ENCODE measurements at places on chromosomes 1 and 21.

DNA sequence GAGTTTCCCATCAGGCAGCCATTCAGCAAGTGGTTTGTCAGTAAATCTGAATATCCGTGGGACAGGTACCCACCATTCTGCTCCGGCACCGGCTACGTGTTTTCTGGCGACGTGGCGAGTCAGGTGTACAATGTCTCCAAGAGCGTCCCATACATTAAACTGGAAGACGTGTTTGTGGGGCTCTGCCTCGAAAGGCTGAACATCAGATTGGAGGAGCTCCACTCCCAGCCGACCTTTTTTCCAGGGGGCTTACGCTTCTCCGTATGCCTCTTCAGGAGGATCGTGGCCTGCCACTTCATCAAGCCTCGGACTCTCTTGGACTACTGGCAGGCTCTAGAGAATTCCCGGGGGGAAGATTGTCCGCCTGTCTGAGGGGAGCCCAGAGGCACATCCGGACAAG is 48.4 kb downstream of the B3GALT5 start:
- DNase-seq = no peak

- no peak for DNase-seq
These were observed 96.6 kb downstream of the FGGY start for GRCh38 chr1:59393211-59394180.

DNA sequence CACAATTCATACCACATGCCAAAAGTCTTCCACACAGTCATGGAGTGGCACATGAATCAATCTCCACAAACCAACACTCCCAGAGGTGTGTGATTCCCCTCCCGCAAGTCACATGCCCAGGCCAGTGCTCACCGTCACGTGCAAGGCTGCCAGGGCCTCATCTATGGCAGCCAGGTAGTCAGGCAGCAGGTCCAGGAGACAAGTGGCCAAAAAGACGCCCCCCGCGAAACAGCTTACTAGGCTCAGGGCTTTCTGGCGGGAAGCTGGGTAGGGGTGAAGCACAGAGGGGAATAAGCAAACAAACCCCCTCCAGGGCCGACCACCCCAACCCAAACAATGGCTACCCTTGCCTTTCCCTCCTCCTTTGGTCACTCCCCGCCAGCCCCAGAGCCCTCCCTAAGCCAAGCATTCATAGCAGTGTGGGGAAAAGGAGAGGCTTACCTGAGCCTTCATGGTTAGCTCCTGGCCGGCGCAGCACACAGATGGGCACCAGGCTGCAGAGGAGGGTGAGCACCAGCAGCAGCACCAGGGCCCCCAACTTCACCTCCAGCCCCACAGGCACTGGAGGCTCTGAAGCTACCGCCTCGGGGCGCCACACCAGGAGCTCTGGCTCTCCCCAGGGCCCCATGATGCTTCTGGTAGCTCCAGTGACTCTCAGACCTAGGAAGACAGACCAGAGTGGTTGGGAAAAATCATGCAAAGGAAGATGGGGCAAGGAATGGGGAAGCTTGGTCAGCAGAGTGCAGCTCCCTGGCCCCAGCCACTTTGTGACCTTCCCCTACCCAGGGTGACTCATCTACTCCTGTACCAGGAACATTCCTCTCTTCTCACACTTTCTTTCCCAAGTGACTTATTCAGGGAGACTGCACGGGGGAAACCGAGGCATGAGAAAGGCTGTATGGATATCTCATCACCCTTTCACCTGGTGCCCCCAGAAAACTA is 978 bp downstream of the SLC39A1 start:
- no peak for DNase-seq

DNA sequence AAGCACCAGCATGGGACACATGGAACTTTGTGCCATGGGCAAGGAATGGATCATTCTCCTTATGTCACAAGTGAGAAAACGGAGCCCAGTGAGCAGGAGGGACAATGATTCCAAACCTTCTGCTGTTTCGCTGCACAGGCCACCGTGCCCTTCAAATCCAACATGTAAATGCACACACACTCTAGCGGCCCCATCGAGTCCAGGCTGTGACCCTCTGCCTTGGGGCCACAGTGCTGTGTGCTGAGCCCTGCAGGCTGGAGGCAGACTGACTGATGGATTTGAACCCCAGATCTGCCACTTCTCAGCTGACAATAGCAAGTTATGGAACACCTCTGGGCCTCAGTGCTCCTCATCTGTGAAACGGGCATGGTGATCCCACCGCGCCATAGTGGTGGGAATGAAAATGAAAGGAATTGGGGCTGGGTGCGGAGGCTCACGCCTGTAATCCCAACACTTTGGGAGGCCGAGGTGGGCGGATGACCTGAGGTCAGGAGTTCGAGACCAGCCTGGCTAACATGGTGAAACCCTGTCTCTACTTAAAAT is 63.6 kb downstream of the ALPL start:
- no peak for DNase-seq

DNA sequence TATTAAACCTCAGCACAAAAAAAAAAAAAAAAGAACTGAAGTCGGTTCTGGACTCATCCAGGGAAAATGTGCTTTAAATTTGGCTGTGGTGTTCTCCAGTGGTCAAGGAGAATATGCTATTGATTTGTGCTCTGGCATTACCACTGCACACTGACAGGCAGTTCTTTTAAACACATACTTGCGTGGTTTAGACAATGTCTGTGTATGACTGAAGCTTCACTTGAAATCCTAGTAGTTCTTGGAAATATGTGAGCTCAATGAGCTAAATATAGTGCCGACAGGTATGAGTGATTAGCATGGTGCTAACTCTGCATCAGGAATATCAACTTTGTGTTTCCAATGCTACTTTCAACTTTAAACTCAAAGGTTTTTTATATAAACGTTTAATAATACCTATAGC is 415.6 kb downstream of the SMYD3 start:
- DNase-seq = no peak

- DNase-seq = no peak
These were observed 23.3 kb downstream of the ZBTB17 start for GRCh38 chr1:15952317-15953258.

- DNase-seq = no peak
These were observed 1.9 kb downstream of the RUSC1 start for GRCh38 chr1:155322571-155322952.

- no peak for DNase-seq
These were observed 9.3 kb upstream of the S100A10 start for GRCh38 chr1:152002960-152003359.

GRCh38 chr1:114595602-114596001 is 14.2 kb upstream of the BCAS2 start:
- DNase-seq = no peak

DNA sequence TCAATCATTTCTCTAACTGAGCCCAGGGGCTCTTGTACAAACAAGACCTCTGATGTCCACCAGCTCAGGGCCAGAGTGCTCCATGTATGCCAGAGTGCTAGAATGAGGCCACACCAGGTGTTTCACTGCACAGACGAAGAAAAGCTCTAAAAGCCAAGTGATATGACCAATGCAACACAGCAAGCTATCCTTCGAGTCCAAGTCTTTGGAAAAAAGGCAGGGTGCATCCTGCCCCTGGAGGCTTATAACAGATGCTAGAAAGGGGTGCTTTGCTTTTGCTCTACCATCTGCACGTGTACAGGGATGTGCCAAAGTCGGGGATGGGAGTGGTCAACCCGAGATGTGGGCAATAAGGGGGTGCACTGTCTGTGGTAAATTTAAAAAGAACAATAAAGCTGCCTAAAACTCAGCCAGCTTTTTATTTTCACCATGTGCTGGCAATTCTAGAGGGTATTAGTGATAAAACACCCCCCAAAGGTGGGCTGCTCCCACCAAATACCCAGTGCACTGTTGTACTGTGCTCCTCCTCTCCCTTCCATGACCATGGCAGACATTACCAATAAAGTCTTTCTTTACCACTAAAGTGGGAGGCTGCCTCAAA is 32.1 kb downstream of the SMIM12 start:
- DNase-seq = no peak

DNA sequence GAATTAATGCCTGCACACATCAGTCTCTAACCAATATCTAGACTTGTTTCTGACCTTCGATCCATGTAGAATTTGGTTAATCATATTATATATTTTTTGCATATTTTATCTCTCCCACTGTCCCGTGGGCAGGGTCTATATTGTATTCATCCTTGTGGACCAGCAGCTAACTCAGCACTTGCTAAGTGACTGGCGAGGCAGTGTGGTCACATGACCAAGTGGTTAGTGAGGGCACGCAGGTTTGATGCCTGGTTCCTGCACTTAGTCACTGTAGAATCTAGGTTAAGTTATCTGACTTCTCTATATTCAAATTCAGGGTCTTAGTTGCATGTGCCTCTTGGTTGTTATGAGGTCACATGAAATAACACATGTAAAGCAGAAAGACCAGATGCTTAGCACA is 120.5 kb downstream of the UBE2U start:
- DNase-seq = no peak

DNA sequence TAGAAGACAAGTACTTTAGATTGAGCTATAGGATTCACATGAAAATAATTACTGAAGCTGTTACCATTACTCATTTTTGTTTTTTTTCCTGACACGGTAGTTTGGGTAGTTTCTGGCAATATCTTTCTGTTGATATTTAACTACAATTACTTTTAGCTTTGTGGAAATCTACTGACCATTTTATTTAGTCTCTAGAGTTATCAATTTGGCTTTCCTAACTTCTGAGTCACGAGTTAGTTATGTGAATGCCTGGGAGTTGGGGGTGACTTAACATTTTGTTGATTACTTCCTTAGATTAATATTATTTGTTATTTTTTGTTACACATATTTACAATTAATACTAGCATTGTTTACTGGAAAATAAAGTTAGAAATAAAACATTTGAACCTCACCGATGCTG is 160.6 kb downstream of the HMCN1 start:
- DNase-seq = no peak

GRCh38 chr1:3925256-3925655 is 25.2 kb upstream of the C1orf174 start:
- DNase-seq = no peak

GRCh38 chr1:33086384-33086850 is 5.5 kb downstream of the AZIN2 start:
- no peak for DNase-seq

DNA sequence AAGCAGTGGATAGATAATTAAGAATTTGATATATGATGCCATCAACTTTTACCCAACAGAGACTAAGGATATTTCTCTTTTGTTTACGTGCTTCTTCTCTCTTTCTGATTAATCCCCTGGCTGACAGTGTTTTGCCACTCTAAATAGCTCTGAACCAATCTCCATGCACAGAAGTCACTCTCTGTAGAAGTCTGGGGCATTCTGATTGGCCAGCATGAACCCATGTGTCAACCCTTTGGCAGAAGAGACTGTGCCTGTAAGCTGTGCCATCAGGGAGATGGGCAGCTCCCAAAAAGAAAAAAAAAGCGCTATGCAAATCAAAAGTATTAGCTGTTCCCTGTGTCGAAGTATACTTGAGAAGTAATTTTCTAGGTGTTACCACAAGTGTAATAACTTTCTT is 34.1 kb upstream of the NRIP1 start:
- no peak for DNase-seq

DNA sequence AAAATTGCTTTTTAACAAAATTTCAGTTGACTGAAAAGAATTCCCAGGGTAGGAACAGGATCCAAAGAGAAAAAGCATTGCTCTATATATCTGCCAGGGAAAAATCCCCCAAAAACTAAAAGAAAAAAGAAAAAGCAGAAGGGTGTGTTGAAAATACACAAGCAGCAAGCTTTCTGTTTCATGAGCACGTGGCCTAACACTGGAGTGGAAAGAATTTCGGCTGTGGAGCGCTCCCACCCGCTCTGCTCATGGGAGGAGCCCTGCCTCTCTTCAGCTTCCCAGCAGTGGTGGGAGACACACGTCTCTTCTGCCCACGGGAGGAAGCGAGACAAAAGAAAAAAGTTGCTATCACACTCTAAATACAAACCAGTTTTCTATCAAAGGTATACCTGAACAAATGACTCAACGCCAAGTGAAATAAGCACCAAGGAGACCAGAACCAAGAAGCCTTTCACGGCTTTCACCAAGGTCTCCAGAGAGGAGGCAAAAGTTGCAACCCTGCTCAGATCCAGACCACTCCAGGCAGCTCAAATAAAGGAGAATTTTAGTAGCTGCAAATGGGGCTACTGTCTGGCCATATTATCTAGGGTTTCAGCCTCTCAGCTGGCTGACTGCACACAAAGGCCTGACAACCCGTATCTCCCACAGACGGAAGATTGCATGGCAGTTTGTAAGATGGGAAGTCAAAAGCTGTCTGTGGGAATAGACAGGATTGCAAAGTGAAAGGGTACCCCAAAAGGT is 29.5 kb upstream of the ZNF496 start:
- DNase-seq = no peak

DNA sequence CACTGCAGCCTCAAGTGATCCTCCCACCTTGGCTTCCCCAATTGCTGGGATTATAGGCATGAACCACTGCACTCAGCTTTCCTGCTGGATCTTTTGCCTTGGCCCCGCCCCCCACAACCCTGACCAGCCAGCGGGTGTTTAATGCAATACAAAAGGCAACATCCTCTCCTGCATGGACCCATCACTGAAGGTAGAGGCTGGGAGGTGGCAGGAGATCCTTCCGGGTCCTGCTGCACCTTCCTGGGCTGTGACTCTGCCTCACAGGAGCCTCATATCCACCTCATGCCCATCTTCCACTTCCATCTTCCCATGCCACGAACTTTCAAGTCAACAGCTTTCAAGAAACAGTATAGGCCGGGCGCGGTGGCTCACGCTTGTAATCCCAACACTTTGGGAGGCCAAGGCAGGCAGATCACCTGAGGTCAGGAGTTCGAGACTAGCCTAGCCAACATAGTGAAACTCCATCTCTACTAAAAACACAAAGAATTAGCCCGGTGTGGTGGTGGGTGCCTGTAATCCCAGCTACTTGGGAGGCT is 11.7 kb upstream of the WNT9A start:
- no peak for DNase-seq

DNA sequence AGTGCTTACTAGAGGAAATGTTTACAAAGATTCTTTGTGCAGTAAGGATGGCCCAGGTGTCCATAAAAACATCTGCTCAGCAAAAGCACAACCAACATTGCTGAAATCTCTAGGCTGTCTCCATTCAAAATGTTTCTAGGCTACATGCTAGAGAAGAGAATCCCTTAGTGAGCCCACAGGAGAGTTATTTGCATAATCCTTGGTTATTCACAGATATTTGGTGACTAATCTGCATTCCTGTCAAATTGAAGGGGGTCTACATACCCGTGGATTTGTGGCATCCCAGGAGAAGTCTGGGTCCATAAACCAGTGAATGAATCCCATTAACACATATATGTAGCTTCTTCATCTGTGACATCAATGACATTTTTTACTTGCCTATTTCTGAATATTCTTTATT is 261.3 kb upstream of the ESRRG start:
- DNase-seq = no peak

GRCh38 chr1:110872745-110873720 is at the start of gene CD53:
TSS of gene CD53 (plus strand) at chr1:110873148. CDS start at chr1:110891409, 18,261 bp downstream.
- DNase-seq = no peak

DNA sequence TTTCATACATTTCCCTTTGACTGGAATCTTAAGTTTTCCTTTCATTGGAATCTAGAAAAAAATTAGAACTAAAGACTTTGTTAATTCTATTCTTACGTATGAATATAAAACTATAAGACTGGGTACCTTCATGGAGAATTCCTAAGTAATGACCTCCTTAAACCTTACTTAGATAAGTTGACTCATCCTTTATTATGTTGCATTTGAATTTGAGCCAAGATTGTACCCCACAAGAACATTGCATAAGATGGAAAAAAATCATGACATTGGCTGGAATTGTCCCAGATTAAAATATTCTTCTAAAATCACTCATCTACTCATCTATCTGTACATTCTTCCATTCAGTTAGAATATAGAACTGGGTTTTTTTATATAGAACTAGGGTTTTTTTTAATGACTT is 137.4 kb downstream of the C1orf21 start:
- DNase-seq = no peak

Data from stimulated activated CD8-positive, alpha-beta memory T cell treated with anti-CD3 and anti-CD28 coated beads, Interleukin-2, amount 100 ng/mL, for 1 hour (primary cell).